ENCODE measurements at places on chromosomes 3 and 15.

- DNase-seq = no peak
Observed at GRCh38 chr15:24848050-24848449, 106.7 kb upstream of the SNRPN start.

- no peak for DNase-seq
Observed at GRCh38 chr3:185561374-185561943, 9.1 kb upstream of the LIPH start.

DNA sequence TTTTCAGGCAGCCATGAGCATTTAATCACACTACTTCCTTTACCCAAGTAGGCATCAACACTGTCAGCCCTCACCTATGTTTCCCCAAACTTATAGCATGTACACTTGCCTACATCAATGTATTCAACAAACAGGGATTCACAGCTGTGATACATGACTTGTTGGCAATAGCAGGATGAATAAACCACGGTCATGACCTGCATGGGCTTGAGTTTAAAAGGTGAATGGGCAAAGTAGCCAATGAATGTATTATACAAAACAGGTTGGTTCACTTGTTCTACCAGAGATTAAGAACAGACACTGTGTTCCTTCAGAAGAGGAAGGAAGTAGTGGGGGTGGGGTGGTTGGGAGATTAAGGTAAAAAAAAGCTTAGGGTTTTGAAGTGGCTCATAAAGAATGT is 861.9 kb upstream of the SEMA6D start:
- no peak for DNase-seq

GRCh38 chr3:166100730-166101129 is 263.5 kb upstream of the BCHE start:
- no peak for DNase-seq

DNA sequence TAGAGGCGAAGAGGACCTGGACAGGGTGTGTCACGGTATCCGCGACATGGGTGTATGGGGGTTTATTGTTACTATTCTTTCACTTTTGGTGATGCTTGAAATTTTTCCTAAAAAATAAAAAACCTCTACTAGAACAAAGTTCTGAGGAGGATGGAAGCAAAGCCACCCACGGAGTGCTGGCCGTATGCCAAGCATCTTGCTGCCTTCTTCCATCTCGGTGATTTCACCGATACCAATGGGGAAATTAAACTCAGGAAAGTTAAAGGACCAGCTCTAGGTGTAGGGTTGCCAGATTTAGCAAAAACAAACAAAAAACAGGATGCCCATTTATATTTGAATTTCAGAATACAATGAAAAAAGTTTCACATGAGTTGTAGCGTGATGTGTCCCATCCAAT is 33.9 kb downstream of the SMAD6 start:
- no peak for DNase-seq

DNA sequence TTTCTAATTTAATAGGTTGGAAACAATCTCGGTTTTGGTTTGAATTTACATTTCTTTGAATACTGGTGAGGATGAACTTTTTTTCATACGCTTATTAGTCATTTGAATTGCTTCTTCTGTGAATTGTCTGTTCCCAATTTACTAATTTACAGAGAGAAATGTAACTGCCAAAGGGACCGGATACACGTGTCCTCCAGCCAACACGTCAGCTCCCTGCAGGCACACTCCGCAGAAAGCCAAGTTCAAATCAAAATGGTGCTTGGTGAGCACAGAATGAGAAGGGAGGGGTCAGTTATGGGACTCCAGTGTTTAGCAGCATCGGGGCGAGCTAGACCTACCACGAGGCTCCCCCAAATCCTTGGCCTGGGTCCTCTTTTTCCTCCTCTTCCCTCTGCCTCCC is 10.8 kb upstream of the TSEN2 start:
- DNase-seq = no peak

Data from stimulated activated CD4-positive, alpha-beta T cell treated with anti-CD3 and anti-CD28 coated beads, Interleukin-1b, Interleukin-23, amount 100 ng/mL, for 1 hour (primary cell).